CD4-positive, alpha-beta T cell treated with Interleukin-2 at 100 ng/mL for 4 hours (primary cell): ENCODE measurements at places on chromosomes 2 and 18.

GRCh38 chr2:225995796-225996461, 596.4 kb downstream of the NYAP2 start:
- no peak for DNase-seq

- DNase-seq, result no peak
These were observed 279.6 kb downstream of the SLC4A3 start for GRCh38 chr2:219907011-219907365.

GRCh38 chr2:144268036-144268678, 251.8 kb downstream of the ZEB2 start:
- DNase-seq, result no peak

GRCh38 chr18:44741085-44741484, 60.4 kb downstream of the SETBP1 start:
- DNase-seq, result no peak

- no peak for DNase-seq
These were observed 92.3 kb upstream of the GPR45 start for GRCh38 chr2:105149272-105149671.

DNA sequence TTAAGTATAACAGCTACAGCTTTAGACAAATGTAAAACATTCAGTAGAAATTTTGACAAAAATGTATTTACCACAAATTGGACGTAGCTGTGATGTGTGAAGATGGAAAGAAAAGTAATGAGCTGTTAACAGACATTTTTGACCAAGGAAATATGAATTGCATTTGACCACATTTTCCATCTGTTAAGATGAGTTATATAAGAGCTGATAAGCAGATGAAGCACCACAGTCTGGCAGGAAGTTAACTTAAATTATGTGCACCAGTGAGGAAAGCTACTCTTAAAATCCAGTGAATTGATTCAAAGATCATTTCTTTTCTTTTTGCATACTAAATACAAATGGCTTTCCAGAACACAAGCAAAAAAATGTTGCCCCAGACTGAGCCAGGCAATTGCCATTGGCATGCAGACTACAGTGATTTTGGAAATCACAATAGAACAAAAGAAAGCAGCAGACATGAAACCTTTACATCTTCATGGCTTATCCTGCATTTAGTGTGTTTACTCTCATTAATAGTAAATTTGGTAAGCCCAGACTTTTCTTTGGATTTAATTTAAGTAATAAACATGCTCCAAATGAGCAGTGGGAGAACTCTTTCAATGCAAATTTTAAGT, 493.7 kb downstream of the TMX3 start:
- no peak for DNase-seq

DNA sequence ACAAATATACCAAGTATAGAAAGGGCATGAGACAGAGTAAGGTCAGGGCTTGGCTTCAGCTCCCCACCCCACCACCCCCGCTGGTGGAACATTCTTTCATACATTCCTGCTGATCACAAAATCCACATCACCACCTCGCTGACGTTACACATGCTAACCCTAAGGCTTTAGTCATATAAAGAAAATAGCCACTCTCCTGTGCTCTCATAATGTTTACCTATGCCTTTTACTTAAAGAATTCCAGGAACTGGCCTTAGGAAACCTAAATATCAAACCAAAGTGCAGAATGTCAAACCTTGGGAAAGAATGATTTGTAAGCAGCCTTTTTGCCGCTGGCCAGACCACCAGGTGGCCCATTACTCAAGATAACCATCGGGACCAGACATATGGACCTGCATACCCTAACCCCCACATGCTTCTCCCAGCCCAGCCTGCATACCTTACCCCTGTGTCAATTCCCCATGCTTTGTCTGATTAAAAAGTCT, 136.3 kb upstream of the SLC39A10 start:
- no peak for DNase-seq

GRCh38 chr18:46080156-46080555, 8.1 kb upstream of the PSTPIP2 start:
- no peak for DNase-seq

DNA sequence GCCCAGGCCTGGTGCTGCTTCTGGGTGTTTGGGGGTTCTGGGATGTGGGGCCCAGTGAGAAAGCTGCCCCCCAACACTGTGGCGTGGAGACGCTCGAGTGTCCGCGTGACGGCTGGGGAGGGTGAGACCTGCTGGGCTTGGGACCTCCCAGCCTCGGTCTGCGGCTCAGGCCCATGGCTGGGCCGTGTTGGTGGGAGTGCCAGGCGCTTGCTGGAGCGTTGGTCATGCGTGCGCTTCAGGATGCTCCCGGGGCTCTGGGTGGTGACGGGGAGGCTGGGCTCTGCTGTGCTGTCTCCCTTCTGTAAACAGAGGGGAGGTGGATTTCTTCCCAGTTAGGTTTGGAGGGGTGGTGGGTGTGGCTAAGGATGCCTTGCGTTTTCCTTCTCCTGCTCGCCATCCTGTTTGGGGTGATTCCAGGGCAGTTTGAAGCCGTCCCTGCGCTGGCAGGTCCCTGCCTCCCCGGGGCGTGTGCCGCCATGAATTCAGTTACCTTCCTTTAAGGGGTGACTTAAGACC, 606 bp downstream of the GAL3ST2 start:
- DNase-seq, result no peak

GRCh38 chr2:11870584-11870983, 124.2 kb downstream of the LPIN1 start:
- DNase-seq, result no peak

DNA sequence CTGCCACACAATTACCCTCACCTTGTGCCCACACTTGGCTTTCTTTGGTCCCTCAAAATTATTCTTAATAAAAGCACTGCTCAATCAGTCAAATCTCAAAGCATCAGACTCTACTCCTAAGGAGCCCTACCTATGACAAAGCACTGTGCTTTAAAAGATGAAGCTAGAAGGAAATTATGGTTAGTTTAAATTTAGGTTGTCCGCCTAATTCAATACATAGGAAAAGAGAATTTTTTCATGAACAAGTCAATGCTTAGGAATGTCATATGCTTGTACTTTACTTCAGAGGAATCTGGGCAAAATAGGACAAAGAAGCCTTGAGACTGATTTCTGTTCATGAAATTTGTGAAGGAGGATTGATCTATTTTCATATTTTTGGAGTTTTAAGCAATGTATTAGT, 726.4 kb upstream of the CDH2 start:
- no peak for DNase-seq

DNA sequence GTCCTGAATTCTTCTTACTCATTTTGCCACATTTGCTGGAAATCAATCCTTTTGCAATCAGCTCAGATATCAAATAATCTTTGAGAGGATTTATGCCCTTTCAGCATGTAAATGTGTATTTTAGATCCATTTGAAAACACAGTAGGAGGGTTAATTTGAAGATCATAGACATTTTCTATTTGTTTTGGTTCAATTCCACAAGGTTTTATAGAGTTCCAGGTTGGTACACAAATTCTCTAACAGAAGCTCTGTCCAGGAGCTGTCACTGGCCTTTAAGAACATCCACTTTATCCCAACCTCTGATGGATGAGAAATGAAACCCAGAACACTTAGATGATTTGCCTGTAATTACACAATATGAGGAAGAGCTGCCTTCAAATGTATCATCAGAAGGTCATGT, 157.3 kb upstream of the CHAC2 start:
- DNase-seq, result no peak

DNA sequence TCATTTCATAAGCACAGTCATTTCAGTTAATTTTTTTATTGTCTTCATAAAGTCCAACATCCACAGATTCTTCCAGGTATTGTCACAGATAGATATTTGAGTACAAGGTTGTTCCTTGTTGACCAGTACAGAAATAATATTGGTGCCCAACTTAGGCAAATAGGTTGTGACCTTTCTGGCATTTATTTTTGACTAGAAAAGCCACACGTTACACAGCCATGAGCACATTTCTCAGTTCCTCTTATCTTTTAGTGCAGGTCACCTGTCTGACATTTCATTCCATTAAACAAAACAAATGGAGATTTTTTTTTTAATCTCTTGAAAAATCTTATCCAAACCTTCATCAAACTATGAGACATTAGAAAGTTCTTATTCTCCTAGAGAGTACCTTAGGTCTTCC, 428.8 kb downstream of the ZNF521 start:
- no peak for DNase-seq

GRCh38 chr2:74843899-74844298, 10.0 kb downstream of the HK2 start:
- DNase-seq, result peak; percentile 48

- DNase-seq, result no peak
These were observed 846.2 kb downstream of the SLC4A3 start for GRCh38 chr2:220473611-220474010.

DNA sequence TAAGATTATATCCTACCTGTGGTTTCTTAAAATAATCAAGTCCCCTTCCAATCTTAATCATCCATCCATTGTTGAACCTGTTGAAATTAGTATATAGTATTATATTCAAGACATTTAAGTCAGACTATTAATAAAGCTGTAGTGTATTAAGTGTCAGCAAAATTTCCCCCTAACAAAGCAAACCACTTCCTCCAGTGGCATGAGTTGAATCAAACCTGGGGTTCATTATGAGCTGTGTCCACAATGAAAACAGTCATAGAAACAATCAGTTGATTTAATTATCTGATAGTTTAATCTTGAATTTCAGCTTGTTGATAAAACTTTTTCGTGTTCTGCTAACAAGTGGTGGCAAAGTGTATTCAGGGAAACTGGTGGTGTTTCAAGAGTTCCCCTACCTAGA, 11.3 kb downstream of the MITD1 start:
- no peak for DNase-seq

GRCh38 chr18:69885841-69886531, 61.7 kb downstream of the CD226 start:
- DNase-seq, result peak; percentile 73

DNA sequence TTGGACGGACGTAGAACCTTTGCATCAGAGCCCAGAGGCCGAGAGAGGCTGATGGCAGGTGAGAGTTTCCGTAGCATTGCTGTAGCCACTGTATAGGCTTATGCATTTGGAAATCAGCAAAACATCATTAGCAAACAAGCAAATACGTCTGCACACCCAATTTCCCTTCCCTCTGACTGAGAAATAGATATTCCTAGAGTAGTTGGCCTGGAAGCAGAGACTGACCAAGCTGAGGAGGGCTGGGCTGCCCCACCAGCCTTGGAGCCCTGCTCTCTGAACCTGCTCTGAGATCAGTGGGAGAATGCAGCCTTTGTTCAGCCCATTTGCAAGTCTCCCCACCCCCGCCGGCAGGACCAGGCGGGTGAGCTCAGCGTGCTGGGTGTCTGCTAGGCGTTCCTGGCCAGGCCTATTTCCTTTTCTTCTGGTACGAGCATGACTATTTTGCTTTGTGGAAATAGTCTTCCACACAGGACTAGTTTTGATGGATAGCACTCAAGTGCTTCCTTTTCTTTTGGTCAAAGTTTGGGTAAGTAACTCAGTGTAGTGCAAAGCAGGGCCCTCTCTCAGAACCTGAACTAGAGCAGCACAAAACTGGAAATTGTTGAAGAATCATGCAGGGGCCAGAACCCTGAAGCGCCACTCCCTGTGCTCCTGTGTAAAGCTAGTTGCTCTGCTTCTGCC, 21.9 kb upstream of the RNF149 start:
- DNase-seq, result peak; percentile 30

GRCh38 chr2:180442860-180443644, 436.0 kb upstream of the CWC22 start:
- no peak for DNase-seq

GRCh38 chr18:50830544-50830943, 10.7 kb upstream of the MRO start:
- no peak for DNase-seq

DNA sequence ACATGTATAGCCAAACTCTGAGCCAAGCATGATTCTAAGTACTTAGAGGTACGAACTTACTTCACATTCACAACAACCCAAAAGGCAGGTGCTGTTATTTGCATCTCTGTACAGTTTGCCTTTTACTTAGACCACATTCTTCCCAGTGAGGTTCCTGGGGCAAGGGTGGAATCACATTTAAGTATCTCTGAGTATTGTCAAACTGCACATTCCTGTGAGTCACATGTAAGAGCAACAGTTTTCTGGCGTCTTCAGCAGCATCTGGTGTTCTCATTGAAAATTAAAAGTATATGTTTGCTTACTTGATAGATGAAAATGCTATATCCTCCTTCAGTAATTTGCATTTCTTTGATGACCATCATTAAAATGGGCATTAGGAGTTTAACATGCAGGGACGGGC, 119.1 kb downstream of the UXS1 start:
- no peak for DNase-seq

- peak; percentile 63 for DNase-seq
These were observed 13.6 kb upstream of the THADA start for GRCh38 chr2:43609290-43609918.

DNA sequence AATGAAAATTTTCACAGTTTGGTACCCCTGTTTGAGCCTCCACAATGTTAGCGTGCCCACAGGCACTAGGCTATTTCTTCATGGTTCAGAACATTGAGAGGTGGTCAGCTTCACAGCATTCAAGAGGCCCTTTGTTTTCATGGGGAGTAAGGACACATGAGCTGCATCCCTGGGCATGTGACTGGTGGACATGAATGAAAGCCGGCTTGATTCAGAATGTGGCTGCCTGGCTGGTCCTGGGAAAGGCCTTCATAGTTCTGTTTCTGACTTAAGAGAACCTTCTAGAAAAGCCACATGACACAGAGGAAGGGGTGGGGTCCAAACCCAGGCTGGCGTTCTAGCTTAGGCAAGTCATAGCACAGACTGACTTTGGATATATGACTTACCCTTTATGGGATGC, 420.6 kb downstream of the CMPK2 start:
- no peak for DNase-seq

DNA sequence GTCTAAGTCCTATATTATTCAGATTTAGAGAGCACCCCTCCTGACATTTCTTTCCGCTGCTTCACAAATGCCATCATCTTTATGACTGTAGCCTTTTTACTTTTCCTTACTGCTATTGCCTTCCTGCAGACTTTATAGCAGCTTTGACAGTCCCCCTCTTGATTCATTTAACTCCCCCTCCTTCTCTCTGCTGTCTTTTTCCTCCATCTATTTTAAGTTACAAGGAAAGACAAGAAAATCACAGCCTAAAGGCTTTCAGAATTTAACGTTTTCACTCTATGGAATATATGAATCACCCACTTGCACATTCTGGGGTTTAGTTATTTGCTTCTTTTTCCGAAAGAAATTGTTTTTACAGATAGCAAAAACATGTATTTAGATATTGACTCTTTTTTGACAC, 183.4 kb upstream of the SETBP1 start:
- DNase-seq, result no peak

- no peak for DNase-seq
These were observed 110.8 kb downstream of the MCFD2 start for GRCh38 chr2:46804794-46805193.

- DNase-seq, result no peak
These were observed 28.8 kb downstream of the HADHB start for GRCh38 chr2:26273501-26273900.

- DNase-seq, result no peak
These were observed 299.1 kb downstream of the PAX3 start for GRCh38 chr2:221999717-222000116.

DNA sequence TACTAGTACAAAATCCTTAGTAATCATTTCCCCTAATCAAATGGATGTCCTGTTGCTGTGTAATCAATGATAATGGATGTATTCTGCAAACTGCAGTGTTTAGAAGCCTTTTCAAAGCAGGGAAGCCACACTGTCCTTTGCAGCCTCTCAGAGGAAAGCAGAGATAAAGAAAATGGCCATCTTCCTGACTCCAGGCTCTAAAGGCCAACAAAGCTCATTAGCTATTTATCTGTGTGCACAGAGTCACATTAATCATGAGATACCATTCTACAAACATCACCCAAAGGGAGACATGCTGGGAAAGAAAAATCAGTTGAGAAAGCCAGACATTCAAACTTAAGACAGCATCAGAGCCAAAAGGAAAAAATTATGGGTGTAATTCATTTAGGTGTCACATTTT, 165.0 kb downstream of the RAD51AP2 start:
- DNase-seq, result no peak

- DNase-seq, result no peak
These were observed 269.6 kb downstream of the ARHGAP15 start for GRCh38 chr2:143398781-143399180.
